ENCODE measurements at places on chromosomes 4 and X. TPM values are rescaled to one million over a fixed set of nuclear protein-coding genes. Genes with fewer than 3 reads are reported as not detected.

DNA sequence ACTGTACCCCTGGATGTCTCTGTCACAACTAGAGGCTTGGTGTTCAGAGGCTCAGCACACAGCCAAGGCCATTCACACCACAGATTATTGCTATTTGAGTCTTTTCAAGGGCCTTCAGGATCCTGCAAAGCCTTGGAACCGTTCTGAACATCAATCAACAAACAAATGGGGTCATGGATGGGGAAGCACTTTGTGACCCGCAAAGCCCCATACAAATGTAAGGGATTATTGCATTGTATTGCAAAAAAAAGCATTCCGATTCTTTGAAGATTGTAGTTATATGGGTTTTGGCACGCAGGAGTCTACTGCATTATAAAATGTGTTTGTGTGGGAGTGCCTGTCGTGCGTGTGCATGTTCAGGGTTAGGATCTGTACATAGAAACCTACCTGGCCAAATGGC, 17.3 kb upstream of the BCORL1 start:
- no peak for DNase-seq

DNA sequence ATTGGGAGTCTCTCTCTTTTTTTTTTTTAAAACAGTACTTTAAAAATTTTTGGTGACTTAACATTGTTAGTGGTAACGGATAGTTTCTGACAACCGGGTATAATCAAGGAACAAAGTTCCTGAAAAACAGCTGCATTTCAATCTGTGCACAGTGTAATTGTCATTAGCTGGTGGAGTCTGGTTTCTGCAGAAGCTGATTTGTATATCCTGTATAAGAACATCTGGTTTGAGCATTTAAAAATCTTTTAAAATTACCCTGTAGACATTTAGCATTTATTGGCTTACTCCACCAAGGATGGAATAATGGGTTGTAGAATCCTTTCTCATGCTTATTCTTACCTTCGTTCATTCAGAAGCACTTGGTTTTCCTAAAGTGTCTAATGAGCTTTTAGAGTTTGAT, 11.2 kb downstream of the JADE1 start:
- no peak for DNase-seq

Gene ERAS
- not detected for total RNA-seq

Gene TIGD4
- 0.60 TPM for total RNA-seq

Gene CLDN34
- not detected for total RNA-seq

Gene TSR2
- 53.5 TPM for total RNA-seq

DNA sequence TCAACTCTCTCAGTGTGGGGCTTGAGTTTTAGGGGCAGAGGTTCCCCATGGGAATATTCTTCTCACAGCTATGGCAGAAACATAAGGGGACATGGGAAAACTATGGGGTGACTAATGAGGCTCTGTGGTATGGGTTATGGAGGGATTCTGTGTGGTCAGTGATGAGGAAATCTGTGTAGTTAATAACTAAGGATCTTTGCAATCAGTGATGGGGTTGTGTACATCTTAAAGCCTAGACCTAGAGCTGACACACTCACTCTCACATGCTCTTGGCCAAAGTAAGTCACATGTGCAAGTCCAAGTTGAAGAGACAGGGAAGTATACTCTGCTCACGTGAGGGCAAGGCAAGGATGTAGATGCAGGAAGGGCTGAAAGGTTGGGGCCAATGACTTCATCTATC, 86.4 kb upstream of the UXT start:
- DNase-seq, result no peak

- DNase-seq, result no peak
These were observed 39.2 kb upstream of the HMX1 start for GRCh38 chr4:8910822-8911315.

GRCh38 chrX:110287605-110288004, 30.3 kb downstream of the AMMECR1 start:
- DNase-seq, result no peak

Gene SSX2
- not detected for total RNA-seq

DNA sequence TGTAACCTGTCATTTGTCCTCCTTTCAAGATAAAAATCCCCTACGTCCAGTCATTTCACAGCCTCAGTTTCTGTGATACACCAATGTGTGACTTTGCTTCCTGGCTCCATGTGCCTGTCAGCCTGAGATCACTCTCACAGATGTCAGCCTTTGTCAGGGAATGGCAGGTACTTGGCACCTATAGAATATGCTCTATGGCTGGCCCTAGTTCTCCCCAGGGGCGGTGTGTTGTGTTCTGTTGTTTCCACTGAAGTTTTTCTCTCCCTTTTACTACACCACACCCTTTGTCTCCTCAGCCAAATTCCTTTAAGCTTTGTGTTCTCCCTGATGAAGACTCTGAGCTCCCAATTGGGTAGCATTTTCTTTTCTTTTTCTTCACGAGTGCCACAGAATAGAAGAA, 81.7 kb downstream of the ALPK1 start:
- no peak for DNase-seq

- no peak for DNase-seq
These were observed 10.2 kb upstream of the DLG3 start for GRCh38 chrX:70434352-70434866.

DNA sequence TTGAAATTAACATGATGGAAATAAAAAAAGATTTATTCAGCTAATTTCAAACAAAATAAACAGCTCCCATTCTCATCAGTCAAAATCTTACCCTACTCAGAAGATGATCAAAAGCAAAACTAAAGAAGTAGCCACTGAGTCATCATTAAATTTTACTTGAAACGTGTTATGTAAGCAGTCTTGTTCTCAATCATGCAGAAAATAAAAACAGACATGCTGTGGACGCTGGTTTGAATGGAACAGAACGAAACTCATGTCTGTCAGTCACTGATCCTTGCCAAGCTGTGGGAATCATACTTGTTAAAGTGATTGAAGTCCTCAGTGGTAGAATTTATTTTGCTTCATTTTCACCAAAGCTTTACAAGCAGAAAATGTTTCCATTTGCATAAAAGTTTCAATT, 77.2 kb upstream of the TLR3 start:
- DNase-seq, result no peak

Gene HSFX4
- not detected for total RNA-seq

DNA sequence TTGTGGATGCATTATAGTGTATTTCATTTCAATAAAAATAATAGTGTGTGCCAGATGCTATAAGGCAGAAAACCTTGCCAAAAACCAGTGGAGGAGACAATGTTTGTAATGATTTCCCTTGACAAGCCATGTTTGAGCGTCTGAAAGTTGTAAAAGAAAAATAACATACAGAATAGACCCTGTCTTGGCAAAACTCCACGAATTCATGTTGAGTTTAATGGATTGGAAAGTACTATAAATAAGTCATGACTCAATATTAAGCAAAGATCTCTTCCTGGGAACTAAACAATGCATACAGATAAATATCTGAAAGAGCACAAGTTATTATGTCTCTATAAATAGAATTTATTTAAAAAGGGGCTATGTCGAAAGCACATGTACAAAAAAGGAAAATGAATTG, 543.5 kb downstream of the GABRG1 start:
- no peak for DNase-seq

DNA sequence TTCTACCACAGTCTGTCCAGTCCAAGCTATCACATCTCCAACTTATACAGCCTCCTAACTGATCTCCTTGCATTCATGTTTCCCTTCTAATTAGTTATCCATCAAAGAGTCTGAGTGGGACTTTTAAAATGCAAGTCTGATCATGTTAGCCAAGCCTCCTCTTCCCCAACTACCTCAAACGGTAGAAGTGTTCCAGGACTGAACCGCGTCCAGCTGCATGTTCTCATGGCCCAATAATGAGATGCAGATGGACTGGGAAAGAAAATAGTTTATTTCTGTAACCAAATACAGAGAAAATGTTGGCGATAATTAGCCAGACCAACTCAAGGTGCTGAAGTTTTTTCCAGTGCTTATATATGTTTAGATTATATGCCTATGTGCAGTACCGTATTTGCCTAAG, 46.6 kb upstream of the PPP1R2C start:
- no peak for DNase-seq

DNA sequence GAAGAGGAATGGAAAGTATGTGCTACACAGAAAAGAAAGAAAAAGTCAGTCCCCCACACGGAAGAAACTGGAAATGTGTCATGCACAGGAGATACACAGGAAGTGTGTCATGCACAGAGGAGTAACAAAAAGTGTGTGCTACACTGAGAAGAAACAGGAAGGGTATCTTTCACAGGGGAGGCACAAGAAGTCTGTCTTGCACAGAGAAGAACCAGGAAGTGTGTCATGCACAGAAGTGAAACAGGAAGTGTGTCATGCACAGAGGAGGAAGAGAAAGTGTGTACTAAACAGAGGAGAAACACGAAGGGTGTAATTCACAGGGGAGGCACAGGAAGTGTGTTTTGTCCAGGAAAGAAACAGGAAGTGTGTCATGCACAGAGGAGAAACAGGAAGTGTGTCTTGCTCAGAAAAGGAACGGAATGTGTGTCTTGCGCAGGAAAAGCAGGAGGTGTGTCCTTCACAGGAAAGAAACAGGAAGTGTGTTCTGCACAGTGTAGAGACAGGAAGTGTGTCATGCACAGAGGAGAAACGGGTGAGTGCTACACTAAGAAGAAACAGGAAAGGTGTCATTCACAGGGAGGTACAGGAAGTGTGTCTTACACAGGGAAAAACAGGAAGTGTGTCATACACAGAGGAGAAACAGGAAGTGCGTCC, 527.2 kb upstream of the PRKX start:
- no peak for DNase-seq

Gene F9
- total RNA-seq, result not detected

DNA sequence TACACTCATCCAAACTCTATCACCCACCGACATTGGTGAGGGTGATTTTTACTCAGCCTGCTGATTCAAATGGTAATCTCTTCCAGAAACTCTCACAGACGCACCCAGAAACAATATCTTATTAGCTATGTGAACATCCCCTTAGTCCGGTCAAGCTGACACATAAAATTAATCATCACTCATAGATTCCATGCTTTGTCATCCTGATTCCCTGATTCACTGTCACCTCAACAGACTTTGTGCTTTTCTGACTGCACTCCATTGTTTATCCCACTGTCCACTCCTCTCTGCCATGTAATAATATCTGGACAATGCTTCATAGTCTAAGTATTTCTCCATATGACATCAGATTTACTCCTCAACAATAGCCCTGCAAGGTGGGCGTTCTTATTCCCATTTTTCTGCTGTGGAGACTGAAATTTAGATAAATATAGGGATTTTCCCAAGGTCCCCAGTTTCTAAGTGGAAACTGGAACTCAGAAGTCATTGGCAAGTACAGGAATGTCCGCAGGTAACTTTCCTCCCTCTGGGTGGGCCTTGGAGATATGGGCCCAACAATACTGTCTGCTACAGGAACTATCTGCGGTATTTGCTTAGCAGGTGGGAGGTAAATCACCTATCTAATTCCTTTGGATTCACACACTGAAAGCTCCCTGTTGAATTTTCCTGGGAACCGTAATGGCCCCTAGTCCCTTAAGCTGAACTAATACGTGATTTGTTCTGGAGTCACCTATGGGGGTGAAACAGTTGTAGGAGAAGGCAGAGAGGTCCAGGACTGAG, 228.6 kb upstream of the BCOR start:
- DNase-seq, result no peak

Gene FHIP1A
- 0.15 TPM for total RNA-seq

Gene ARSJ
- total RNA-seq, result not detected

DNA sequence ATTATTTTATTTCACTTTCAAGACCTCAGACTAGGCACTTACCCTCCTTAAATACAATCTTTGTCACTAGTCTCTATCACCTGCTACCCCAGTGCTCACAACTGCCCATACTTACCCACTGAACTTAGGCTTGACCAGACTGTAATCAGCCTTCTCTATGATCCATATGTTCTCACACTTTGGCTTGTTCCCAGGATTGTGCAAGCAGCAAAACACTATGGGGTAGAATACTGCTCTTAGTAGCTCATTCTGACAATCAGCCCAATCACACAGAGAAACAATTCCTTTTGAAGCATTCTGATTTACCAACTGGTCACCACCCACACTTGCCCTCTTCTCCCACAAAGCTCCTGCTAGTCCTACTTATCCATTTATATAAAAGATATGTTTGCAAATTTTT, 878.3 kb downstream of the FSTL5 start:
- DNase-seq, result no peak

GRCh38 chrX:12332786-12333347, 194.6 kb downstream of the FRMPD4 start:
- no peak for DNase-seq

- DNase-seq, result no peak
These were observed 1137.6 kb downstream of the C4orf33 start for GRCh38 chr4:130233377-130234047.

Gene PDCL2
- total RNA-seq, result not detected

Gene CENPI
- total RNA-seq, result 12.8 TPM

GRCh38 chr4:75686346-75686745, 13.1 kb upstream of the G3BP2 start:
- DNase-seq, result peak; percentile 52

- DNase-seq, result no peak
These were observed 201.8 kb downstream of the SOWAHB start for GRCh38 chr4:76696109-76696508.

Gene DDX3X
- 357 TPM for total RNA-seq

Gene GALNTL6
- total RNA-seq, result not detected

DNA sequence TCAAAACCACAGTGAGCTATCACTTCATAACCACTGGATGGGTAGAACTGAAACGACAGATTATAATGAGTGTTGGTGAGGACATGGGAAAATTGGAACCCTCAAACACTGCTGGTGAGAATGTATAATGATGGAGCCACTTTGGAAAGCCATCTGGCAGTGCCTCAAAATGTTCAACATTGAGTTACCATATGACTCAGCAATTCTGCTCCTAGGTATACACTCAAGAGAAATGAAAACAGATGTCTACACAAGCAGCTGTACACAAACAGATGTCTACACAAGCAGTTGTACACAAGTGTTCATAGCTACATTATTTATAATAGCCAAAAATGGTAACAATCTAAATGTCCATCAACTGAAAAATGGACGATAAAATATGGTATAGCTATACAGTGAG, 143.9 kb downstream of the PDGFRA start:
- DNase-seq, result no peak

Gene GABRQ
- not detected for total RNA-seq

Data from CD8-positive, alpha-beta memory T cell (primary cell).